ENCODE measurements at places on chromosomes 4 and X.

DNA sequence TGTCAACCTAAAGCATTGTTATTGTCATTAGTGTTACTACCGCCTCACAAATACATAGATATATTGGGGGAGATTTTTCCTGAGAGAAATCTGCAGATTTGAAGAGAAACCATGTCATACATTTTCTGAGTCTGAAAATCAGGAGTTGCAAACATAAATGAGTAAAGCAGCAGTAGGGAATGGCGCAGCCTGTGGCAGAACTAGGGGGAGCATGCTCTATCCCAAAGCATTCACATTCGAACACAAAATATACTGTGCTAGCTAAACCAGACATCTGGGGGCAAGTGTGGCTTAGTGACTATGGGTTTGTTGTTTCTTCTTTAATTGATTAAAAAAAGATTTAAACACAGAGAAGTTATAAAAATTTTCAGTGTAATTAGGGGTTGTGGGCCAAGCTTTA is 83.2 kb downstream of the CPE start:
- no peak for DNase-seq

GRCh38 chr4:174012886-174013259 is 270.6 kb downstream of the FBXO8 start:
- no peak for DNase-seq

- DNase-seq, result no peak
These were observed 33.9 kb downstream of the CLCN5 start for GRCh38 chrX:49956313-49956712.

GRCh38 chrX:29090811-29091210 is 503.6 kb downstream of the IL1RAPL1 start:
- DNase-seq, result no peak

Data from AG04449 (cell line).